ENCODE measurements at places on chromosomes 3 and 15.
A peak's percentile ranks its signal among the peaks of the same experiment; 100 is the strongest.

DNA sequence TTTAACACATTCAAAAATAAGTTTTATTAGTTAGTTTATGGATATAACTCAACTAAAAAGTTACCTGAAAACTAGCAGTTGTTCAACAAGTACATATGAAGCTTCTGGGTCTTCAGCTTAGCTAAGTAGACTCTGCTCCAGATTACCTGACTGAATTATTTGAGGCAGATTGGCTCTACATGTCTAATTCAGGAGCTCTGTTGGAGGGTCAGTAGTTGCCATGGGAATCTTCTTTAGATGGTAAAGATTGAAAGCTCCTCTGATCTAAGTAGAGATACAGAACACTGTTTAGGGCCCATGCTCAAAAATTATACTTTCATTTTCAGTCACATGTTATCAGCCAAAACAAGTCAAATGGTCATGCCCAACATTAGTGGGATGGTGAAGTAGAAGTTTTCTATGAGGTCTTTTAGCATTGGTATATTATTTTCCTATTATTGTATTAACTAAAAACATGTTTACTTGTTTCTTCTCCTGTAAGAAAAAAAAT lies 1476.9 kb downstream of the OTOL1 start:
- DNase-seq = no peak

DNA sequence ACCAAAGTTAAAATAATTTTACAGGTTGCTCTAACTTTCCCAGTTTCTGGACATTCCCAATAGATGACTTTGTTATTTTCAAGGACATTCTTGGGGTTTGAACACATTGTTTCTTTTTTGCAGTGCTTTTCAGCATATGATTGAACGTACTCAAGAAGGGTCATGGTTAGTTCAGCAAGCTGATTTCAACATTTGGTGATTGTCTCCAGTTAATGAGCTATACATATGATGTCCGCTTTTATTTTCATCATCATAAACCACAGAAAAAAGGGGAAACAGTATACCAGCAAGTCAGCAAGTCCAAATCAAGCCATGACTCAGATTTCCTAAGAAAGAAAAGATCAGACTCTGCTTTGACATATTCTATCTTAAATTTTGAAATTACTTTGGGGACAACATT lies 69.4 kb downstream of the B3GALNT1 start:
- DNase-seq = no peak

- DNase-seq = no peak
Observed at GRCh38 chr3:125115640-125116039, 59.8 kb upstream of the HEG1 start.

GRCh38 chr3:66409771-66410754 lies 90.8 kb downstream of the LRIG1 start:
- DNase-seq = no peak

- DNase-seq = no peak
Observed at GRCh38 chr3:182562274-182562673, 231.0 kb upstream of the ATP11B start.

GRCh38 chr3:14861031-14861430 lies 42.3 kb downstream of the FGD5 start:
- no peak for DNase-seq

- peak; percentile 56 for DNase-seq
Observed at GRCh38 chr3:52339612-52340011, 23.5 kb downstream of the DNAH1 start.

GRCh38 chr3:82058809-82059208 lies 297.4 kb upstream of the GBE1 start:
- no peak for DNase-seq

DNA sequence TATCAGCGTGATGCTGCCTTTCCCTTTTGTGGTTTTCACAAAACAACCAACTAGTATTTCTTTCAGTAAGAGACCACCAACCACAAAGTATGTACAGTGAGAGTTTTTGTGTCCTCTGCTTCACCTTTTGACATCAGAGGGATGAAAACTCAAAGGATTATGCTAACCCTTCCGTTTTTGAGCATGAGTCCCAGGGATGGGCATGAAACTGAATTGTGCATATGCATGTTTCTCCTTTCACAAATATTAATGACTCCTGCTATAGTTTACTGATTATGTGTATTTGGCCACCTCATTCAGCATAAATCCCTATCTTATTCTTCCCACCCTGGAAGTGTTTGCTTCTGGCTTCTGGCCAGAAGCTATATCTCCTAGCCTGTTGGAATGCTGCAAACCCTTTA lies 59.2 kb downstream of the RSRC1 start:
- DNase-seq = no peak

GRCh38 chr3:39154280-39155021 lies 1.1 kb upstream of the CSRNP1 start:
- no peak for DNase-seq

DNA sequence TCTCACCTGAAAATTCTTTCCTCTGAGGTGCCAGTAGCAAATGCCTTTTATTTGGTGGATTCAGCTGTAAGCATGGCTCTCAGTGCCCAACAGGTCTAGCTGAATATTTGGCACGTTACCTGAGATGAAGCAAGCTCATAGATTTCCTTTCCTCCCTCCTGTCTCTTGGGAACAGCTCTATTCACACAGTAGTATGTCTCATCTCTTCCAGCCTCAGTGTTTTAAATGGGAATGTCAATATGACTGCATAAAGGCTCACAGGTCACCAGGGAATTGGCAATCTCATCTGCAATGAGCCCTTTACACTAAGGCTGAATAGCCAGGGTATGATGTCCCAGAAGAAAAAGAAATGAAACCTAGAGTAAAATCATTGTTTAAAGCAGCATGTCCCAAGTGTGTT lies 733.5 kb downstream of the NTRK3 start:
- DNase-seq = no peak

DNA sequence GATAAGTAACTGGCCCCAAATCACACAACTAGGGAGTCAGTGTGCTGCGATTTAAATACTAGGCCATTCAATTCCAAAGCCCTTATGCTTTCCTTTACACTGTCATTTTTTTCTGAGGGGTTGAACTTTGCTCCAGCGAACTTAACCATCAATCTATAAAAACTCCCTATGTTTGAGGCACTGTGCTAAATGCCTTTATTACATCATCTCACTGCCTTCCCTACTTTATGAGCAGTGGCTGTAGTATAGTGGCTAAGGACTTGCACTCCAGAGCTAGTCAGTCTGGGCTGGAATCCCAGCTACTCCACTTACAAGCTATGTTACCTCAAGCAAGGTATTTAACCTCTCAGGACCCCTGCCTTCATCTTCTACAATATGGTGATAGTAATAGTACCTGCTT lies 26.9 kb upstream of the WDR72 start:
- no peak for DNase-seq

GRCh38 chr3:183038757-183039156 lies 58.4 kb upstream of the DCUN1D1 start:
- DNase-seq = no peak

- no peak for DNase-seq
Observed at GRCh38 chr15:51782357-51782896, 31.0 kb downstream of the TMOD2 start.

- no peak for DNase-seq
Observed at GRCh38 chr15:64023220-64023619, 23.1 kb downstream of the DAPK2 start.

DNA sequence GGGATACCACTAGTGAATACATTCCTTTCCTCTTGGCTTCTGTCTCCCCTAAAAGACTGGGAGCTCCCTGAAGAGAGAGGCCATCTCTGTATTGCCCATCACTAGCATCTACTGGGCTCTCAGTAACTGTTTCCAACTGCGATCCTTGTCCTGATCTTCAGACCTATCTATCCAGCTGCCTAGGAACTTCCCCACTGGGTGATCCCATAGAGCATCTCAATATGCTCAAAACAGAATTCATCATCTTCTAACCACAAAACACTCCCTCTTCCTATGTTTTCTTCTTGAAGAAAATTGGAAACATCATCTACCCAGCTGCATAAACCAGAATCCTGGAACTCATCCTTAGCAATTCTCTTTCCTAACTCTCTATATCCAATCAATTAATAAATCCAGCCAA lies 54.6 kb downstream of the PLD1 start:
- no peak for DNase-seq

GRCh38 chr3:194852345-194852744 lies 166.7 kb downstream of the FAM43A start:
- DNase-seq = no peak

DNA sequence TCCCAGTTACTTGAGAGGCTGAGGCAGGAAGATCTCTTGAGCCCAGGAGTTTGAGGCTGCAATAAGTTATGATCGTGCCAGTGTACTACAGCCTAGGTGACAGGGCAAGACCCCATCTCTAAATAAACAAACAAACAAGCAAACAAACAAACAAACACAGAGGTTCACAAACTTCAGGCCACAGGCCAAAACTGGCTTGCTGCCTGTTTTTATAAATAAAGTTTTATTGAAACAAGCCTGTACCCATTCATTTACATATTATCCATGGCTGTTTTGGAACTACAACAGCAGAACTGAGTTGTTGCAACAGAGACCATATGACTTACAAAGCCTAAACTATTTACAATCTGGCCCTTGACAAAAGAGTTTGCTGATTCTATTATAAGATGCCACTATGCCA lies 6.5 kb downstream of the DYNC1LI1 start:
- DNase-seq = no peak

GRCh38 chr15:74384881-74385643 lies 17.6 kb upstream of the CYP11A1 start:
- DNase-seq = no peak

DNA sequence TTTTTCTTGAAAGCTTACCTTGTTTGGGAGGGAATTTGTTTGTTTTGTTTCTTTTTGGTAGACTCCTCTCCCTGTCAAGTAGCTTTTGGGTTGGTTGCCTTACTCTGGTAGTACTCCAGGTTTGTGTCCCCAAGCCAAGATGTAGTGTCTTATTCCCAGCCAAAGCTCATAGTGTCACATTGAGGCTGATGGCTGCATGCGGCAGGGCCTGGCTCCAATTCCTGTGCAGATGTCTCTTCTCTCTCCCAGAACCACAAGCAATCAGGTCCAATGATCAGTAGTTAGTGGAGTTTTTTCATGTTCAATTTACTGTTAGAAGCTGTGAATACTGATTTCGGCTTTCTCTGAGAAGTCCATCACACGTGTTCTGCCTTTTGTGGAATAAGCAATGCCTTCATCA lies 221.1 kb upstream of the THBS1 start:
- DNase-seq = no peak

DNA sequence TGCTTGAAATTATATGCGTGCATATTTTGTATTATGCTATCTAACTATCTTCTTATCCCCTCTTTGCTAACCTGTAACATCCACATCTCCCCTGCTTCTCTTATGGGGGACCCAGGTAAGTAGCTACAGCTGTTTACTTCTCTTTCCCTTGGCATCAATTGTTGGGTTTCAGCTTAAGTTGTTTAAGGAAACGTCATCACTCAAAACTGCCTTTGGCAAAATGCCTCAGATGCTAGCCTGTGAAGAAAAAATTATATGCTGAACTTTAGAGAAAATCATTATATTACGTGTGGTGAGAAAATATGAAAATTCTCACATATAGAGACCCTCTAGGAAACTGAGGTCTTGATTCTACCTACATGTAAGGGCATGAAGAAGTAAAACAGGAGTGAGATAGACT lies 447.0 kb upstream of the NECTIN3 start:
- no peak for DNase-seq

DNA sequence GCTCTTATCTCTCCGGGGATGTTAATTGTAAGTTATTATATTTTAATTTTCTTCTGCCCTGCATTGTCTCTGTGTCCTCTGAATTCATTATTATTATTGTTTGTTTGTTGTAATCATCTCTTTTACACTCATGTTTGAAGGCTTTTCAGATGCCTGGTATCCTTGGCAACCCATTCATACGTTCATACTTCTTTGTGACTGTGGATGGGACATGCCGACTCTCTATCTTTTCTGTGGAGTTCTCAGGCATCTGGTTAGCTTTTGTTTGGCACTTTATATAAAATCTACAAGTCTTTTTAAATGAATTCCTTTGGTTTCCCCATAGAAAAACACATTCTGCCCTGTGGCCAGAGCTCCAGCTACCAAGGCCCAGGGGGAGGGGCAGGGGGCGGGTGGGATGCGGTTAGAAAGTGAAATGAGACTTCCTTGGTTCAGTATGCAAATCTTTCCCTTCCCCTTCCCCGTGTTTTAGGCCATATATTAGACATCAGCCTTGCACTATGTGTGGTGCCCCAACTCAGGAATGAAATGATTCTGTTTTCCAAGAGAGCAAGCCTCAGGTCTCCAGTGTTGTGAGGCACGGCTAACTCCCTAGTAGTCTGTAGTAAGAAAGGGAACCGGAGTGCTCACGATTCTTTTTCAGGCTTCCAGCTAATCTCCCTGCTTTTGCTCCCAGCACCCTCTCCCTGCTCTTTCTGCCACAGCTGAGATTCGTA lies 79.2 kb downstream of the SST start:
- DNase-seq = no peak

DNA sequence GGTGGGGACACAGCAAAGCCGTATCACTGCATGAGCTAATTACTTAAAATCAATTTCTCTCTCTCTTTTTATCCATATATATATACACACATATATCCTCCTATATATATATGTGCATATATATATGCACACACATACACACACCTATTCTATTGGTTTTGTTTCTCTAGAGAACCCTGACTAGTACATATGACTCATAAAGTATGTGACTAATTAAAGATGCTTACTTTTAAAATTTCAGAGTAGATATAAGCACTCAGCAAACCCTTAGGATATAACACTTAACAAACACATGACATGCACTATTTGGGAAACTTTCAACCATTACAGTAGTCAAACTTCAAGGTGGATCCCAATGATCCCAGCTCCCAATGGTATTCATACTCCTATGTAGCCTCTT lies 732.6 kb downstream of the ROBO2 start:
- DNase-seq = no peak

- DNase-seq = no peak
Observed at GRCh38 chr3:159045279-159045885, 243.5 kb downstream of the MFSD1 start.

- DNase-seq = no peak
Observed at GRCh38 chr15:101250341-101250831, 1.5 kb downstream of the CHSY1 start.

- no peak for DNase-seq
Observed at GRCh38 chr3:128439226-128439625, 27.5 kb downstream of the DNAJB8 start.

DNA sequence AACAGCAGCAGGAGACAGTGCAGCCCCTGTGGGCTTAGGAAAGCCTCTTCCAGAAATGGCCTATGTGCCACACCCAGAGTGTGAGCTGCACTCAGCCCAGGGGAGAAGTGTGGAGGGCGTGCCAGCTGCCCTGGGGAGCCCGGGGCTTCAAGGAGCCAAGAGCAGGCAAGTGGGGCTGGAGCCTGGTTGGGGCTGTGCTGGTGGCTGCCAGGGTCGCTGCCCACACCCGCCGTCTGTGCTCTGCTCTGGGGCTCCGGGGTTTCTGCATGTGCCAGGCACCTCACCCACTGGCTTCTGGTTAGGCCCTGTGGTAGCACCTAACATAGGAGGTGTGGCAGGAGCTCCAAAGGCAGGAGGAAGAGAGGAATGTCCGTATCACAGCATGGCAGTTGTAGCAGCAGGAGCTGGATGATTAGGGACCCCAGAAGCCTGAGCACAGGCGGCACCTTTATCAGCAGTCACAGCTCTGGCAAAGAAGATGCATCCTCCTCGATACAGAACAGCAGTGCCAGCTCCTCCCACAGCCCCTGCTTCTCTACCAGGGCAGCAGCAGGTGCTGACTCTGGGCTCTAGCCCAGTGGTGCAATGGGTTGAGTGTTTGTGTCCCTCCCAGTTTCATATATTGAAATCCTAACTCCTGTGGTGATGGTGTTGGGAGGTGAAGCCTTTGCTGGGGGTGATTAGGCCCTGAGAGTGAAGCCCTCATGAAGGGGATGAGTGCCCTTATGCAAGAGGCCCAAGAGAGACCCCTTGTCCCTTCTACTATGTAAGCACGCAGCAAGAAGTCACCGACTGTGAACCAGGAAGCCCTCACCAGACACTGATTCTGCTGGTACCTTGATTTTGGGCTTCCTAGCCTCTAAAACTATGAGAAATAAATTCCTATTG lies 70.0 kb upstream of the KLF13 start:
- no peak for DNase-seq
